Lung (tissue), 17 donors: ENCODE measurements at places on chromosomes 4 and X. TPM values are rescaled to one million over a fixed set of nuclear protein-coding genes. Genes with fewer than 3 reads are reported as not detected.

POU3F4 gene
- not detected for total RNA-seq

DNA sequence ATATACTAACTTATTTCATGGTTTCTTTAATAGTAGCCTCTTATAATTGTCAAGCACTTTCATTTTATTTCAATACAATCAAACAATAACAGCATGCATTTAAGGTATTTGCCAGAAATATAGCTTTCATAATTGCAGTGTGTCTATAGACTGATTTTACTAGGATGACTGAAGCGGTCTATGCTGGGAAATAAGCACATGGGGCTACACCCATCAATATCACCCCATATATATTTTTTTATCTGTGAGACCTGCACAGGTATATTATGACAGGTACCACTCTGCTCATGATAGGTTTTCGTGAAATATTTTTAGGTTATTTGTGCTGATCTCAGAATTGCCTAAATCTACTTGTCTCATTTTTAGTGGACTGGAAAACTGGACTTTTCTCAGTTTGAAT, 229.1 kb upstream of the PITX2 start:
- no peaks in the 10 kb centered on the region for H3K27me3 ChIP-seq
- H3K4me1 ChIP-seq = no peaks in the 10 kb centered on the region
- no peak for DNase-seq
- no peak overlapping the region for H3K27ac ChIP-seq
- no peaks in the 10 kb centered on the region for H3K36me3 ChIP-seq

DNA sequence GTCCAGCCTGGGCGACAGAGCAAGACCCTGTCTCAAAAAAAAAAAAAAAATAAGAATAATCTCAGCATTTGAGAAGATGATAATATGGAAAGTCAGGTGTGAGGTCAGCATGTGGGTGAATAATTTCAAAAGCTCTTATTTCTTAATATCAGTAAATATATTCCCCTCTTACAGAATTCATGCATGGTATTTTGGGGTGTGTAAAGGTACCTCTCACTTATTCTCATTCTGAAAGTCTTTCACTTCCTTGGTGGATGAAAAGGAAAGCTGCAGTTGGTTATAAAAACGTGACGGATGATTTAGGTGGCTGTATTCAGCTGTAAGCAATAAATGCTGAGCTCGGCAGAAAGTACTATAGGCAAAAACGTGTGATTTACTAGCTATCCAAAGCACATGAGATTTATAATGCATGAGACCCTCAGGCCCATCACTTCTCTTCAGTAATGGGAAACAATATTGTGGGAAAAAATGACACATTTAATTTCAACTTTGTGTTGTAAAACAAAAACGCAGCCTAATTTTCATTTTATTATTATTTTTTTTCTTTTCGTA, 353.2 kb upstream of the MAGEB2 start:
- no peaks in the 10 kb centered on the region for H3K4me1 ChIP-seq

- no peak overlapping the region for H3K4me3 ChIP-seq
- no peak overlapping the region for H3K27ac ChIP-seq
- no peaks in the 10 kb centered on the region for H3K27me3 ChIP-seq
- peaks cover 1% of the 10 kb centered on the region for H3K4me1 ChIP-seq
These were observed 27.1 kb upstream of the IGFBP7 start for GRCh38 chr4:57137261-57137660.

DNA sequence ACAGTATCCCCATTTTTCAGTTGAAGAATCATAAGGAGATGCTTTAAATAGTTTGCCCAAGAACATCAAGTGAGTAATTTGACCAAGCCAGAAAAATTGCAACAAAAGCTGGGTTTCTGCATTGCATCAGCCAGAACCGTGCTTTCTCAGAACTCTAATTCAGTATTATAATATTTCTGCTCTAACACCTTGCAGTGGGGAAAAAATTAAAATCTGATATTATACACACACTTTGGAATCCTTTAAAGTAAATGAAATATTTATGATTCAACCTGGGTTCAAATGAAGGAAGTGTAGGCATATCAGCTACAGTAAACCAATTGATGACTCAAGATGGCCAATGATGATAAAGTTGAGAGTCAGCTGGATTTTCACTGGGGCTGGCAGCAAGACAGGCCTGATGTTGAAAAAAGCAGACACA, 387.6 kb upstream of the ZFP42 start:
- H3K36me3 ChIP-seq = no peaks in the 10 kb centered on the region
- no peak overlapping the region for H3K4me3 ChIP-seq
- no peak for DNase-seq
- no peaks in the 10 kb centered on the region for H3K27me3 ChIP-seq

- H3K4me3 ChIP-seq = no peak overlapping the region
- H3K36me3 ChIP-seq = no peaks in the 10 kb centered on the region
- no peak overlapping the region for H3K27ac ChIP-seq
- no peak for DNase-seq
- H3K27me3 ChIP-seq = no peaks in the 10 kb centered on the region
These were observed 95.7 kb upstream of the OTUD4 start for GRCh38 chr4:145276050-145276449.

DNA sequence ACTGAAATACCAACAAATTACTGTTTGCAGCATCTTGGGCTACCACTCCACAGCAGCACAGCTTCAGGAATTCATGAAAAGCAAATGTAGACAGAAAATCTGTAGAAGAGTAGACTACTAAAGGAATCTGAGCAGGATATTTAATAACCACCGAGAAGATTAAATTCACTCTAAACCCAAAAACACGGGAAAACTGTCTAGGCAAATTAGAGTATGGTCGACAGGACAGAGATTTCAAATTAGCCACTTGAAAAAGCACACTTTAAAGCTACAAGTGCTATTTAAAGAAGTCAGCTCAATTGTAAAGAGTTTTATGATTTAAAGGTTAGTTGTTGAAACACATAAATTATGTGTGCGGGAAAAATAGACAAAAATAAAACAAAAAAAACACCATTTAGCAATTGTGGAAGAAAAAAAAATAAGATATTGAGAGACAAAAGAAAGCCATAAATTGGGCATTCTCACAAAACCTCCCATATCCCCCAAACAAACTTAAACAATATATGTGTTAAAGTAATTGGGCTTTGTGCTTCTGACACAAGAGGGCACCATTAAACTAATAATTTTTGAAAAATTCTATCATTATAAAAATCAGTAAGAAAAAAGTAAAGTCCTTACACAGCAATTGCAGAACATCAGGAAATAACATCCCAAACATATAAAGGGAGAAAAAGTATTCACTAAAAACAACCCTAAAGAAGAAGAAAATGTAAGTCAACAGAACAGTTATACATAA, 880.8 kb downstream of the TECRL start:
- no peaks in the 10 kb centered on the region for H3K36me3 ChIP-seq
- H3K4me3 ChIP-seq = no peak overlapping the region
- H3K27me3 ChIP-seq = no peaks in the 10 kb centered on the region
- DNase-seq = peak; percentile 59
- H3K4me1 ChIP-seq = no peaks in the 10 kb centered on the region

- no peak for DNase-seq
- peaks cover 2% of the 10 kb centered on the region for H3K4me1 ChIP-seq
- H3K4me3 ChIP-seq = no peak overlapping the region
- H3K27ac ChIP-seq = no peak overlapping the region
These were observed 203.0 kb downstream of the MAML3 start for GRCh38 chr4:139951021-139951420.

- H3K4me3 ChIP-seq = no peak overlapping the region
- H3K4me1 ChIP-seq = no peaks in the 10 kb centered on the region
- H3K27ac ChIP-seq = no peak overlapping the region
- no peaks in the 10 kb centered on the region for H3K27me3 ChIP-seq
These were observed 391.6 kb downstream of the ARHGAP24 start for GRCh38 chr4:85866508-85866907.

GRCh38 chr4:154332681-154333421, 158.7 kb downstream of the DCHS2 start:
- H3K4me3 ChIP-seq = no peak overlapping the region
- H3K36me3 ChIP-seq = no peaks in the 10 kb centered on the region
- H3K4me1 ChIP-seq = peaks cover 3% of the 10 kb centered on the region
- no peak overlapping the region for H3K27ac ChIP-seq

SHOX gene
- total RNA-seq = not detected

LAGE3 gene
- 10.3 TPM for total RNA-seq

- no peak overlapping the region for H3K4me3 ChIP-seq
- no peak for DNase-seq
- H3K4me1 ChIP-seq = peaks cover 3% of the 10 kb centered on the region
- H3K27me3 ChIP-seq = peaks cover 7% of the 10 kb centered on the region
These were observed 35.6 kb downstream of the MAP7D3 start for GRCh38 chrX:136215559-136215958.

DNA sequence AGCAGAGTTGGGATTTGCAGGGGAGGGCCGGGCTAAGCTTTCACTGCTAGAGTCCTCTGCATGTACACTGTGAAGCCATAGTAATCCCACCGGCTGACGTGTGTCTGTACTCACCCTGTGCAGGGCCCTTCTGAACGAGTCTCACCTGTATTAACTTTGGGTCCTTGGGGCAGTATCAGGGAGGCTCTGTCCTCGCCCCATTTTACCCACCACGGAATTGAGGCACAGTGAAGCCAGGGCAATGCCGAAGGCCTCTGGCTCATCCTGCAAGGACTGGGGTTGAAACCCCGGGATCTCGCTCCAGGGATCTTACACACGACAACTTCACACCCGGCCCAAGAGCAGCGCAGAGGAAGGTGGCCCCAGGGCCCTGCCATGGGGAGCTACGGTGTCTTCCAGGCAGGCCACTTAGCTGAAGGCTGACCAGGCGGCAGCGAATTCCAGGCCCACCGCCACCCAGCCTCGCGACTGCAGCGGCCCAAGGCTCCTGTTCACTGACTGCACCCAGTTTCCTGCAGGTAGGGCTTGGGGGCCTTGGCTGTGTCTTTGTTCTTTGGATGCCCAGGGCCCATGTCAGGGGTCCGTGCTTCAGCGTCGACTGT, 75.5 kb upstream of the ADRA2C start:
- DNase-seq = no peak
- no peaks in the 10 kb centered on the region for H3K27me3 ChIP-seq
- H3K4me1 ChIP-seq = no peaks in the 10 kb centered on the region
- H3K36me3 ChIP-seq = no peaks in the 10 kb centered on the region

RRH gene
- not detected for total RNA-seq

CNOT6L gene
- 45.4 TPM for total RNA-seq

DNA sequence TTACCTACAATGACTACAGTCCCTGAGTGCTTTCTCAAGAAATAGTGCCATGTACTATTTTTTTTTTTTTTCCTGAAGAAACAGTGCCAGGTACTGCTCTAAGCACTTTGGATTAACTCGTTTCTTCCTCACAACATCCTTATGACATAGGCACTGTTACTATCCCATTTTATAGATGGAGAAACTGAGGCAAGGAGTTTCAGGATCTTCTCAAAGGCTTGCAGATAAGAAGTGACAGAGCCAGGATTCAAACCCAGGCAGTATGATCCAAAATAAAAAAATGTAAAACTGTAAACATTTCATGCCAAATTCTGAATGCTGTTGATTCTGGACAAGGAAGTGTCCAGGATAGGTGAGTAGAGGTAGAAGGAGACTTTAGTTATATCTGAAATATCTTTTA, 1.1 kb downstream of the FANCB start:
- no peak overlapping the region for H3K27ac ChIP-seq
- H3K4me3 ChIP-seq = no peak overlapping the region

GLRA3 gene
- total RNA-seq = 0.15 TPM

GRCh38 chr4:111937368-111937767, 207.9 kb upstream of the FAM241A start:
- no peaks in the 10 kb centered on the region for H3K4me1 ChIP-seq
- H3K4me3 ChIP-seq = no peak overlapping the region
- H3K27me3 ChIP-seq = peaks cover 2% of the 10 kb centered on the region
- H3K27ac ChIP-seq = no peak overlapping the region
- no peak for DNase-seq

MAGEB17 gene
- total RNA-seq = not detected

DNA sequence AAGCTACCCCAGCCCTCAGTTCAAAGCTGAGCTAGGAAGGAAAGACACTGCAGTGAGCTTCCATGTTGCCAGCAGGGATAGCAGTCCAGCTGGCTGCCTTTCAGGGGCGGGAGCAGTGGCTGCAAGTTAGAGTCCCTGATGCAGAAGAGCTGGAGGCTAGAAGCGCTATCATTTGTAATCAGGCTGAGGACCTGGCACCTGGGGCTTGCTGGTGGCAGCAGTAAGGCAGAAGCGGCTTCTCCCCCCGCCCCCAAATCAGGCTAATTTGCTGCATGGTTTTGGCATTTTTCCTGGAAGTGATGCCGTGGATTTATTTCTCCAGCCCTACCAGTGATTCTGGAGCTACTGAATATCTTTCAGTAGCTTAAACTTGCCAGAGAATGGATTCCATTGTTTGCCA, 203.3 kb downstream of the CLCN4 start:
- H3K36me3 ChIP-seq = no peaks in the 10 kb centered on the region
- H3K27me3 ChIP-seq = no peaks in the 10 kb centered on the region
- DNase-seq = peak; percentile 19
- no peak overlapping the region for H3K27ac ChIP-seq
- no peaks in the 10 kb centered on the region for H3K4me1 ChIP-seq

USP51 gene
- 10.2 TPM for total RNA-seq

- no peaks in the 10 kb centered on the region for H3K36me3 ChIP-seq
- no peak for DNase-seq
- no peaks in the 10 kb centered on the region for H3K27me3 ChIP-seq
- no peak overlapping the region for H3K4me3 ChIP-seq
- H3K4me1 ChIP-seq = no peaks in the 10 kb centered on the region
These were observed 119.8 kb upstream of the SLC34A2 start for GRCh38 chr4:25535701-25536473.

DNA sequence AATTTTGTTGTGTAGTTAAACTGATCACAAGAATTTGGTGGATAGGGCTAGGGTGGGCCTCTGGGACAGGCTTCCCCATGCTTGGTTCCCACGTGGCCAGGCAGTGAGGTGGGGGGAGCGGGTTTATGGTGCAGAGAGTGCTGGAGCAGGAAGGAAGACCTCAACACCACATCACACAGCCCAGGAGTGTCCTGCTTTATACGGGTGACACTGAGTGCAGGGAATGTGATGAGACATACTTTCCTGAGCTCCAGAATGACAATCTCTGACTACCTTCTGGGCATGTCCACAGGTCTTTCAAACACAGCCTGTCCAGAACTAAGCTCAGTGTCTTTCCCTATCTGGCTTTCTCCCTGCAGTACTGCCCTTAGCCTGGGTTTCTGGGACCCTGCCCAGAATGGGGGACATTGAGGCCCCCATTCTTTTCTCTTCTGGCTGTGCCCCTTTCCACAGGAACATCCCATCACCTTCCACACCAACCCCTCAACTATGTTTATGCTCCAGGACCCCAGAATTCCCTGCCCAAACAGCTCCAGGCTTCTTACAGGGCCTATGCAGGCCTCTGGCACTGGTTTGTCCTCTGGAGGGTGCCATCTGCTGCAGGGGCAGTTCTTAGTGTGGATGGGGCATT, 36.5 kb upstream of the RASL11B start:
- no peaks in the 10 kb centered on the region for H3K4me1 ChIP-seq
- no peak overlapping the region for H3K4me3 ChIP-seq
- H3K27ac ChIP-seq = peak overlapping the region; percentile 43
